ENCODE measurements at places on chromosomes 2 and 18. TPM values are rescaled to one million over a fixed set of nuclear protein-coding genes. Genes with fewer than 3 reads are reported as not detected.
A peak's percentile ranks its signal among the peaks of the same experiment; 100 is the strongest.

- no peak overlapping the region for H3K27ac ChIP-seq
- H3K4me1 ChIP-seq = no peaks in the 10 kb centered on the region
- H3K27me3 ChIP-seq = no peaks in the 10 kb centered on the region
- DNase-seq = no peak
Measured at GRCh38 chr2:141065042-141065441, 1065.8 kb downstream of the LRP1B start.

DNA sequence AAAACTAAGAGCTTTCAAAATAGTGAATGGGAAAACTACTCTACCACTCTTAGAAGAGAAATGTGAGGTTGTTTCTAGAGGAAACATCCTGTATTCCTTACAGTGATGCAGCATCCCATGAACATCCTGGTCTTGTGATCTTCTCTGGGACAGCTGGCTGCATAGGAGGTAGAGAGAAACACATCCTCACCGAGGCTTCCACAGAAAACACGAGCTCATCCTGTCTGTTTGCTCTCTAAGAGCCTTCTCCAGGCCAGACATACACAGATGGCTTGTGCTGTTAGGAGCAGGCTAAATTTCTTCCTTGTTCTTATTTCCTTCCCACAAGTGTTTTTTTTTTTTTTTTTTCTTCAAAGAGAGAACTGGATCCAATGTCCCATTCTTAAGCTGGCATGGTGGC, 14.7 kb upstream of the FZD7 start:
- no peaks in the 10 kb centered on the region for H3K4me1 ChIP-seq
- H3K36me3 ChIP-seq = no peaks in the 10 kb centered on the region
- no peaks in the 10 kb centered on the region for H3K27me3 ChIP-seq
- DNase-seq = no peak
- no peak overlapping the region for H3K27ac ChIP-seq

Gene LYG1
- not detected for polyA plus RNA-seq

Gene DYNAP
- not detected for polyA plus RNA-seq

DNA sequence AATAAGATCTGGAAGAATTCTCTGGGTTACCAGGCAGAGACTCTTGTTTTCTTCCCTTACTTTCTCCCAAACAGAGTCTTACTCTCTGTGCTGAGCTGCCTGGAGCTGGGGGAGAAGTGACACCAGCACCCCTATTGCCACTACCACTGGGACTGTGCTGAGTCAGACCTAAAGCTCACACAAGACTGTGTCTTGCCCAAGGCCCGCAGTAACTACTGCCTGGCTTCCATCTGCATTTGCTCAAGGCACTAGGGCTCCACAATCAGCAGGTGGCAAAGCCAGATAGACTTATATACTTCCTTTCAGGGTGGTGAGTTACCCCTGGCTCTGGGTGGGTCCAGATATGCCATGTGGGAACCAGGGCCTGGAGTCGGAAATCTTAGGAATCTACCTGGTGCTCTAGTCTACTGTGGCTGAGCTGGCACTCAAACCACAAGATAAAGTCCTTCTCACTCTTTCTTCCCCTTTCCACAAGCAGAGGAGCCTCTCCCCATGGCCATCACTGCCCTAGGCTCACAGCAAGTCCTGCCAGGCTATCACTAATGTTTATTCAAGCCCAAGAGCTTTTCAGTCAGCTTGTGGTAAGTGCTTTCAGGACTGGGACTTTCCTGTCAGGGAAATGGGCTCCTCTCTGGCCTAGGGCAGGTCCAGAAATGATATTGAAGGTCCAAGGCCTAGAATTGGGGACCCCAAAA, 27.6 kb upstream of the SERPINB2 start:
- no peak for DNase-seq
- H3K27ac ChIP-seq = no peak overlapping the region
- H3K4me1 ChIP-seq = no peaks in the 10 kb centered on the region
- H3K36me3 ChIP-seq = no peaks in the 10 kb centered on the region
- no peaks in the 10 kb centered on the region for H3K27me3 ChIP-seq

Gene TXNDC2
- not detected for polyA plus RNA-seq

DNA sequence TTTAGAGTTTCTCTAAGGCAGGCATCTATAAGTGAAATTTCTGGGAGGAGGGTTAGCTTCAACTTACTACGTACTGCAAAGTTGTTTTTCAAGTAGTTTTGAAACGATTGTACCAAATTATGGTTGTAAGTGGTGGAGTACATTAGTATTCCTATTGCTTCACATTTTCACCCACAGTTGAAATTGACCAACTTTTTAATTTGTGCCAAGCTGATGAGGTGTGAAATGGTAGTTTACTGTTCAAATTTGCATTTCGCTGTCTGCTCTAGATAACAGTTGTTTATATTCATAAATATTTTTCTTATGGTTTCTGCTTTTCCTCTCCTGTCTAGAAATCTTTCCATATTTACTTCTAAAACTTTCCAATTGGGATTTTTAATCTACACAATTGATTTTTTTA, 18.6 kb downstream of the NPC1 start:
- no peak for DNase-seq
- no peak overlapping the region for H3K4me3 ChIP-seq
- H3K4me1 ChIP-seq = peaks cover 23% of the 10 kb centered on the region
- no peak overlapping the region for H3K27ac ChIP-seq
- peaks cover 33% of the 10 kb centered on the region for H3K36me3 ChIP-seq
- no peaks in the 10 kb centered on the region for H3K27me3 ChIP-seq

- DNase-seq = no peak
- no peak overlapping the region for H3K27ac ChIP-seq
- H3K4me1 ChIP-seq = no peaks in the 10 kb centered on the region
- H3K4me3 ChIP-seq = no peak overlapping the region
Measured at GRCh38 chr2:217826520-217826919, 176.3 kb downstream of the TNS1 start.

DNA sequence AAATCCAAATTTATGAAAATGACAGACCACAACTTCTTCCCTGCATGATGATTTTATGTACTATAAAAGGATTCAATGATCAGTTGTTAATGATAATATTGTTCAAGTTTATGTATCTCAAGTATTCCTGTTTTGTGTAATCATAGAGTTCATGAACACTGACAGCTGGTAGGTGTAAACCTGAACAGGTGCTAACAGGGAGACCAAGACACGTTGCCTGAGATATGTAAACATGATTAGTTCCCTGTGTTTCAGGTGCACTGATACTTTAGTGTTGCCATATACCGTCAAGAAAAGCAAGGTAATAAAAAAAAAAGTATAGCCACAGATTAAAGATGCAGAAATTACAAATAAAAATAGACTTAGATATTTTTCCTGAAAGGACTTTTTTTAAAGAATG, 131.8 kb downstream of the BAZ2B start:
- no peak overlapping the region for H3K27ac ChIP-seq
- H3K27me3 ChIP-seq = no peaks in the 10 kb centered on the region
- H3K36me3 ChIP-seq = no peaks in the 10 kb centered on the region
- no peak overlapping the region for H3K4me3 ChIP-seq

DNA sequence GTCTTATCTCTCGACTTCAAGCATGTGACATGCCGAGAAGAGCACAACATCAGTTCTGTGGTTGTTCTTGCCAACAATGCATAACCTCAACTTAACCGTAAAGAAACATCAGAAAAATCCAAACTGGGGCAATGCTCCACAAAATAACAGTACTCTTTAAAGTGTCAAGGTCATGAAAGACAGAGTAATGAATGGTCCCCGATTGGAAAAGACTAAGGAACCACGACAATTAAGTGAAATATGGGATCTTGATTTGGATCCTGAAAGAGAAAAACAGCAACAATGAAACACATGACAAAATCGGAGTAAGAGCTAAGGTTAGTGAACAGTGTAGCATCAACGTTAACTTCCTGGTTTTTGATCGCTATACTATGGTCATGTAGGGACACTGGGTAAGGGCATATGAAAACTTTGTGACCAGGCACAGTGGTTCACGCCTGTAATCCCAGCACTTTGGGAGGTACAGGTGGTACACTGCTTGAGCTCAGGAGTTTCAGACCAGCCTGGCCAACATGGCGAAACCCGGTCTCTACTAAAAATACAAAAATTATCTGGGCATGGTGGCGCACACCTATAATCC, 55.2 kb downstream of the UNC50 start:
- DNase-seq = peak; percentile 61
- H3K4me3 ChIP-seq = peak overlapping the region; percentile 17
- peaks cover 83% of the 10 kb centered on the region for H3K4me1 ChIP-seq
- no peaks in the 10 kb centered on the region for H3K27me3 ChIP-seq

Gene ARHGAP25
- polyA plus RNA-seq = 200 TPM

Gene D2HGDH
- 5.7 TPM for polyA plus RNA-seq

DNA sequence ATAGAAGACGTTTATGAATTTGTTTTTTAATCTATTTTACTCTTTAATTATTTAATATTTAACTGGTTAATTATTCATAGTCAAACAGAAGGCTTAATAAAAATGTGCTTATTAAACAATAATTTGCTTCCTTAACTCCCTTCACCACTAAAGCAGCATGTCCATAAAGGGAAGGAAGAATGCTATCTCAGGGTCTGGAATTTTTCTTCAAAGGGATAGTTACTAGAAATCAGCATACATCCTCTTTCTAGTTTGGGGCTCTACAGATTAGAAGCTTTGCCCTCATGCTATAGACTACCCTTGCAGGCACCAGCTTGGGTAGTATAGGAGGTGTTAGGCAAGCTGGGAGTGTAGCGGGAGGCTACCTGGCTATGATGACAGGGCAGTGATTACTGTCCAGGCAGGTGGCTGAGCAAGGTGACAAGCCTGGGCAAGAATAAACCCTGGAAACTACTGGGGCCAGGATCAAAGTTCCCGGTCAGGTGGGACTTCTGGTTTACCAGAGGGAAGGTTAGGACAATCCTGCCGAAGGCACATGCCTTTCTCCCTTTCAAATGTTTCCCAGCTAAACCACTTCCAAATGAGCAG, 276.0 kb upstream of the REV1 start:
- no peak for DNase-seq
- no peaks in the 10 kb centered on the region for H3K4me1 ChIP-seq
- H3K36me3 ChIP-seq = no peaks in the 10 kb centered on the region
- no peaks in the 10 kb centered on the region for H3K27me3 ChIP-seq

Gene CKAP2L
- not detected for polyA plus RNA-seq

- no peak overlapping the region for H3K27ac ChIP-seq
- H3K36me3 ChIP-seq = no peaks in the 10 kb centered on the region
- H3K4me3 ChIP-seq = no peak overlapping the region
Measured at GRCh38 chr2:43455731-43456642, 139.9 kb downstream of the THADA start.

DNA sequence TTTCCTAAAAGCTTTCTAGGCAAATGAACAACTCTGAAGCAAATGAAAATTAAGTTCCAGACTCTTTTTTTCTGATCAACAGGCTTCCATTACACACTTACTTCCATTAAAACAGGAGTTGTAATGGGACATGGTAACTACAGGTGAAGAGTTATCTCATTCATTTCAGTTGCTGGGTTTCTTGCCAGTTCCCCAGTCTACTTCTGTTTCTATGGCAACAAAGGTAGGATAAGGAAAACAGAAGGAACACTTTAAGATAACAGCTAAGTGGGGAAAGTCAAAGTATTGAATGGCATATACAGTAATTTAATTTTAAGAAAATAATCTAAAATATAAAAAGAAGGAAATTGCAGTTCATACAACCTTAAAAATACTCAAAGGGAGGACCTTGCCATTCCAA, 25.1 kb downstream of the BAZ2B start:
- no peak overlapping the region for H3K27ac ChIP-seq
- H3K4me3 ChIP-seq = no peak overlapping the region
- DNase-seq = no peak
- H3K36me3 ChIP-seq = no peaks in the 10 kb centered on the region

Gene CABYR
- polyA plus RNA-seq = 0.62 TPM

DNA sequence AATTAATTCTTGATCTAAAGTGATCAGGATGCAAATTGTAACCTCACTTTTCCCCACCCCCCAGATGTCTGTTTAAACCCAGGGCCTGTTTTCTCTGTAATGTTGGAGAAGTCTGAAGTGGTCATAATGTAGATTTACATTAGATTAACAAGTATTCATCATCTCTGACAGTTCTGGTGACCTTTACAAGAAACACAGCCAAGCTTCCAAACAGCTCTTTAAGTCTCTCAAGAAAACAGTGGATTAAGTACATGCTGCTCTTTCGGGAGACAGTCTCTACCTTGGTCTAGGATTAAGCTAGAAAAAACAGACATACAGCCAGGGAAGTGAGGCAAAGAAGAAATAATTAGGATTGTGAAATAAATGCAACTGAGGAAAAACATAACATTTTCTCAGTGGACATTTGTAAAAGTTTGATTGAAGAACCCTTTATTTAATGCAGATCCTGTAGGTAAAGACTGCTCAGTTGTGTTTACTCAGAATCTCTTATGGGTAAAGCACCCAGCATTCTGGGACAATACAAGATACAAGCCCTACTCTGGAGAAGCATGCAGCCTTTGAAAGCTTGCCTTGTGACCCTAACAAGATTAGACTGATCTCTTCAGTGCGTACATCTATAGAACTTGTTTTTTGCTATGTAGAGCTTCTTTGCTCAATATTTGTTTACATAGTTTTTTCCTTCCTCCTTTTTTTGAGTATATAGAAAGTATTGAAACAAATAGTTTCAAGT, 203.9 kb downstream of the PHLPP1 start:
- H3K27me3 ChIP-seq = no peaks in the 10 kb centered on the region
- H3K4me3 ChIP-seq = no peak overlapping the region
- H3K4me1 ChIP-seq = no peaks in the 10 kb centered on the region
- H3K27ac ChIP-seq = no peak overlapping the region

DNA sequence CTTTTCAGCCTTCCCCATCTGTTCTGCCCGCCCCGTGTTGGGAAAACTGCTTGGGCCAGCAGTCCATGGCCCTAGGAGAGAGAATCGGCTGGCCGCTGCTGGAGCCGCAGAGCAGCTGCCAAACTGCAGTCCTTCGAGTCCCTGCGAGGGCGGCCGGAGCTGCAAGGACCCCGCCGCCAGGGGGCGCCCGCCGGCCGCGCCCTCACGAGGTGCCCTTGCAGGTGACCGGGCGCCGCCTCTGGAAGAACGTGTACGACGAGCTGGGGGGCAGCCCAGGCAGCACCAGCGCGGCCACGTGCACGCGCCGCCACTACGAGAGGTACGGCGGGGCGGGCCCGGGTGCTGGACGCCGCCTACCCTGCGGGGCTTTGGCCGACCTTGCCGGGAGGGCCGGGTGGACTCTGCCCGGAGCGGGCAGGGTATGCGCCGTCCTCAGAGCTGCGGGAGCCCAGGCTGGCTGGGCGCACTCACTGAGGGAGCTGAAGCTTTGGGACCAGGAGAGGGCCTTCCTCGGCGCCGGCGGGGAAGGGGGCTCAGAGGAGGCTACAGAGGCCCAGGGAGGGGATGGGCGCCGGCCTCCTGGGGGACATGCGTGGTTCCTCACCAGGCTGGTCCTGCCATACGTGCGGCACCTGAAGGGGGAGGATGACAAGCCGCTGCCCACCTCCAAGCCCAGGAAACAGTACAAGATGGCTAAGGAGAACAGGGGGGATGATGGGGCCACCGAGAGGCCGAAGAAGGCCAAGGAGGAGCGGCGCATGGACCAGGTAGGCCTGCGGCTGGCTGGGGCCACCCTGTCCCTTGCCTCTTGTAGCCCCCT, 13.6 kb downstream of the ARID5A start:
- no peak for DNase-seq
- H3K4me1 ChIP-seq = peaks cover 35% of the 10 kb centered on the region
- no peak overlapping the region for H3K27ac ChIP-seq
- no peak overlapping the region for H3K4me3 ChIP-seq
- H3K36me3 ChIP-seq = peaks cover 18% of the 10 kb centered on the region
